Activated CD4-positive, alpha-beta T cell treated with anti-CD3 and anti-CD28 coated beads for 48 hours (primary cell): ENCODE measurements at places on chromosomes 5 and 9.

DNA sequence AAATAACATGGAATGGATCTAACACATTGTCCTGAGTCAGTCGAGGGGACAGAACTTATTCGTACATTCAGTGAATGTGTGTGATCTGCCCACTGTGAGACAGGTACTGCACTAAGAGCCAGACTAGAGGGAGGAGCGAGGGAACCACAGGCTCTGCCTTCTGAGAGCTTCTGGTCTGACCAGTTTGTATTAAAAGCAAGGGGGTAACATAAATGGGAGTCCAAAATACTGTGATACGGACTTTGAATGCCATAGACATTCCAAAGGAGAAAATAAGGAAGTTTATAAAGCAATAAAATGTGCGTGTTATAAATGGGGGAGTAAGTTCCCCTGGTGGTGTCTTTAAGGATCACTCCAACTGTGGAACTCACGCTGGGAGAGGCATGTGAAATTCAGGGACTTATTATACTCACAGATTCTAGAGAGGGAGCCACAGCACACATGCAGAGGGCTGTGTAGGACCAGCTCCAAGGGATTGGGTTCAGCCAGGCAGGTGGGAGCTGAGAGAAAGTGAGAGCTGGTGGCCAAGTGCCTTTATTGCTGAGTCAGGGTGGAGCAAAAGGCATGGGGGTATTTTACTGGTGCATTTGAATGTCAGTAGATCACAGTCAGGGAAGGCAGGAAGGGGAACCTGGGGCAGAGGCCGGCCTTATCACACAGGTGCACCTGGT is 186.5 kb upstream of the WWC1 start:
- no peak for DNase-seq

- no peak for DNase-seq
Measured at GRCh38 chr5:40603378-40603777, 76.3 kb upstream of the PTGER4 start.

- DNase-seq: no peak
Measured at GRCh38 chr5:133635051-133635450, 22.7 kb upstream of the FSTL4 start.

DNA sequence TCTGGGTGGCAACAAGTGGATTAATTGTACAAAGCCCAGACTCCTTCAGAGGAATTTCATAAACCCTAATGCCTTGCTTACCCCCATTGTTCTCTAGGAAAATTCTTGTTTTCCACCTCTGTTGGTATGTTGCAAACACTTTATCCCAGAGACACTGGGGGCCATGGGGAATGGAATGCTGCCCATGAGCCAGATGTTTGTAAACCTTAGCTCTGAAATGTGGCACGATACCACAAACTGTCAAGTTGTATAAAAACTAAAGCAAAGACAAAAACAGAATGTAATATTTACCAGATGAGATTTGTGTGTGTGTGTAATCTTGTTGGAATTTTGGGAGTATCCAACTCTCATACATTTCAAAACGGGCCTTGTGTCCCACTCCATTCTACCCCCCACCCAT is 465.0 kb downstream of the EBF1 start:
- no peak for DNase-seq

DNA sequence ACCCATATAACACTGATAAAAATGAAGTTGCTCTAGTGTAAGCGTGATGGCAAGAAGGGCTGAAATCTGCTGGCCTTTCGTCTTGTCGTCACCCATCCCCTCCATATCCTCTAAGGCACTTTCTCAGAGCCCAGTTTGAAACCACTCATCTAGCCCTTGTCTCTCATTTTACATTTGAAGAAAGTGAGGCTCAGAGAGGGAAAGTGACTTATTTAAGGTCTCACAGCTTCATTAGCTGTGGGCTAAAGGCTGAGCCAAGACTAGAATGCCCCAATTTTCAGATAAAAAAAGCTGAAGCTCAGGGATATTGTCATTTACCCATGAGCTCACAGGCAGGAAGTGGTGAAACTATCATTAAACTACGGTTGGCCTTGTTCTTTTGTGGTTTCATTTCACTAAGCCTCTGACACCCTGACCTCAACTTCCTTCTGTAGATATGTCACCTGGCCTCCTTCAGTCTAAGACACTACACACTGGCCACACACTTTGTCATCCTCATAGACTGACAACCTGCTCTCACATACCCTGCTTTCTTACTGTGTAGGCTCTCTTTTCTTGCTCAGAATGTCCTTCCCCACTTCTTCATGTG is 176.7 kb upstream of the DMAC1 start:
- peak; percentile 60 for DNase-seq

- DNase-seq: no peak
Measured at GRCh38 chr9:89059925-89060506, 68.7 kb downstream of the S1PR3 start.

DNA sequence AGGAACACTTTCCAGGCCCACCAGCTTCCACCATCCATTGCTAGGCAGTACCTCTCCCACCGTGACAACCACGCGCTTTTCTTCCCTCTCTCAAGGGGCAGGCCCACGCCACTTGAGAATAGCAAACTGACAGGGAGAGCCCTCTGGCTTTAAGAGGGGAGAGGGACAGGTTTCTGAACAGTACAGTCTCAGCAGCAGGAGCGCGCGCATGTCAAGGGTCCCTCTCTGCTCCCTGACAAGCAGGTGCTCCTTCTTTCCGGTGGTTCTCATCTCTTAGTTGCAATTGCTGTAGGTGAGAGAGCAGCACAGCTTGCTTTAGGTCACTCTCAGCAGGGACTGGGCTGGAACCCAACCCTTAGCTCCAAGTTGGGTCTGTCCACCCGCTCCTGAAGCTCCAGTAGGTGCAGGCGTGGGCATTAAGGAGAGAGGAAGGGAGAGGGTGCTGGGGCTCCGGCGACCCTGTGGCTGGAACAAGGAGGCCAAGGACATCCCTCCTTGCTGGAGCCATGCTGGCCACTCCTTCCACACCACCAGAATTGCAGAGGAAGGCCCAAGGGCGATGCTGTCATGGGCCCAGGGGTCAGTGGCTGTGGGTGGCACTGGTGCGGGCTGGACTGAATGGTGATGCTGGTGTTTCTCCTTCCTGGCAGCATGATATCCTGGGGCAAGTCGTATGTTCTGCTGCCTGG is 9.0 kb upstream of the PHF2 start:
- no peak for DNase-seq

GRCh38 chr5:158286827-158287226 is 427.9 kb upstream of the CLINT1 start:
- no peak for DNase-seq

- DNase-seq: peak; percentile 25
Measured at GRCh38 chr5:172939071-172939470, 20.2 kb upstream of the RPL26L1 start.

- DNase-seq: no peak
Measured at GRCh38 chr5:42721484-42721883, 35.1 kb upstream of the CCDC152 start.

- no peak for DNase-seq
Measured at GRCh38 chr5:142491270-142491669, 166.4 kb upstream of the SPRY4 start.

DNA sequence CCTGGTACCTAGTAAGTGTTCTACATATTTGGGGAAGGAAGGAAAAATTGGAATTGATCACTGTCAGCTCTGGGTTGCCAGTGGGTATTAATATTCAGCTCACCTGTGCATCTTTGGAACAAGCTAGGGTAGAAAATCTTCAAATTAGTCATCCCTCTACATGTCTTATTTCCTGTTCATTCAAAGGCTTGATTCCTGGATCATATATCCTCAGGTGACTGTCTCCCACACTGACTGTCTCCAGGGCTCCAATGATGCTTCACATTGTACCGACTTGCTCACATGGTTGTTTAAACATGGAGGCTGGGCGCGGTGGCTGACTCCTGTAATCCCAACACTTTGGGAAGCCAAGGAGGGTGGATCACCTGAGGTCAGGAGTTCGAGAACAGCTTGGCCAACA is 11.6 kb upstream of the SUSD1 start:
- no peak for DNase-seq

DNA sequence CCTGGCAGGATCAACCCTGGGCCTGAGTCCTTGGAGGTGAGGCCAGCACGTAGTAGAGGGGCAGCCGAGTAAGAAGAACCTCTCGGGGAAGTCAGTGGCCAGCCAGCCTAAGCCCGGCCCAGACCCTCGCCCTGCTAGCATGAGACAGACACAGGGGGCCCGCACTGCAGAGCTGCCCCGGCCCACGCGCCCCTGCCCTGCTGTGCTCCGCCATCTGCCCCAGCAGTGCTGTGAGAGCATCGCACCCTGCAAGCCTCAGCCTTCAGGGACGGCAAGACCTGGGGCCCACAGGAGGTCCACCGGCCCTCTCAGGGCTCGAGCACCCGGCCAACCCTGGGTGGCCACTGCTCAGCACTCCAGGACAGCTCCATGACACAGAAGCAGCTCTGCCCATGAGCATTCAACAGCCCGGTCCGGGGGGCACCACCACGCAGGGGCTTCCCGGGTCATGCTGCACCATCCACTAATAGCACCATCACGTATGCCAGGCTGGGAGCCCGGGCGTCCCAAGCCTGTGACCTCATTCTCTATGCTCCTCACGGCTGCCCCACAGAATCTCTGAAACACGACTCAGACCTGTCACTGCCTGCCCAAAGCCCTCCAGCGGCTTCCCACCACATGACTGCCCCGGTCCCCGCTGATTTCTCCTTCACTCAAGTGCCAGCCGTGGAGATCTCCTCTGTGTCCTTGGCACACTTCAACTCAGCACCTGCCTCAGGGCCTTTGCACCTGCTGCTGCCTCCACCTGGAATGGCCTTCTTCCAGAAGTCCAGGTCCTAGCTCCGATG is 38.1 kb downstream of the ADAMTS2 start:
- no peak for DNase-seq

GRCh38 chr5:110335361-110336066 is 391.0 kb downstream of the TMEM232 start:
- DNase-seq: no peak

- no peak for DNase-seq
Measured at GRCh38 chr5:162824360-162824759, 613.0 kb upstream of the CCNG1 start.

DNA sequence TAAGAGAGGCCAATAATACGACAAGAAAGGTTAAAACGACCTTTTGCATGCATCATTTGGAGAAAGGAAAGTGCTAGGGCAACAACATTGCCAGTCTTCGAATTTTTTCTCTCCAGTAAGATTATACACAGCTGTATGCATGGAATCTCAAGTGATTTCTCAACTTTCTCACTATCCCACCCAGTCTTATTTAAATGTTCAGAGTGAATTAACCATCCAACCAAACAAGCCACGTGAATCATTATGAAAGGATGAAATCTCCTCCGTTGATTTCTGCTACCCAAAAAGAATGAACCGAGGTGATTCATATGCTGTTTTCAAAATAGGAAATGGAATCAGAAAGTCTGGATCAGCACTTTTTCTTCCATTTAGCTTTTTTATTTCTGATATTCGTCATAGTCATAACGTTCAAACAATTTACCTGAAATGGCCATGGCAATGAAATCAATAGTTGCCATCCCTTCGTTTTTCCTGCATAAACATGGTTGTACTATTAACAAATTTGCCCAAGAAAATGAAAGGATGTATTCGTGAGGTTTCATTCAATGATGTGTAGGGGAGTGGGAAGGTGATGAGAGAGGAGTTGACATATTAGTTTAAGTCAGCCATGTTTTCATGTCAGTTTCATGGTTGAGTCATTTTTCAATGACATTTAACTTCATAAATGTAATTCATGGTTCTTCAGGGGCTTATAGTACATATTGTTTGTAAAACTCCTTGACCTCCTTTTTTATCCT is 170.9 kb upstream of the WWC1 start:
- DNase-seq: no peak

DNA sequence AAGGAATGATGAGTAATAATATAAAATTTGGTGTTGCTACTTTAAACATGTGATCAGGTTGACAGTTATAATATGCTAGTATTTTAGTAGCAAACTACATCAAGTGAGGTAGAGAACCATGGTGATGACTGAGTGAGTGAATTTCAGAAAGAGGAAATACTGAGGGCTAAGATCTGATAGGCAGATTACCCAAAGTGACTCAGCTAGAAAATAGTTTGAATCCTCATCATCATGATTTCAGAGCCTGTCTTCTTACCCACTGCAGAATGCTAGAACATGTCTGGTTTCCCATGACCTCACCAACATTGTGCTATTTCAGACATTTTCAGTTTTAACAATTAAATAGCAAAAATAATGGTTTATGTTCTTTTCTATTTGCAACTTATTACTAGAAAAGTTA is 602.1 kb downstream of the TAF11L14 start:
- no peak for DNase-seq

DNA sequence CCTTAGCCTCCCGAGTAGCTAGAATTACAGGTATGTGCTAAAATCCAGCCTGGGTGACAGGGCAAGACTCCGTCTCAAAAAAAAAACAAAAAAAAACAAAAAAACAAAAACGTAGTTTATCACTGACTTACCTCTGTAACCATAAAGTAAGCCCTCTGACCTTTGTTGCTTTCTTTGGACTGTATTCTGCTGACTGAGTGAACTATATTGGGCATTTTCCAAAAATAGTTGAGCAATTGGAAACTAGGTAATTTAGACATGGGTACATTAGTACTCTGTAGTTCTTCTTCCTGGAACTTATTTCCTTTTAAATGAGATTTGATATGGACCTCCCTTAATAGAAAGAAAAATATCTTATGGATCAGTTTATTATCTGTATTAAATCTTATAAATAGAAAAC is 66.6 kb downstream of the ANKHD1 start:
- DNase-seq: no peak

GRCh38 chr5:134430001-134430569 is 18.4 kb upstream of the CDKN2AIPNL start:
- no peak for DNase-seq

- DNase-seq: no peak
Measured at GRCh38 chr9:70924380-70924779, 197.0 kb downstream of the TRPM3 start.

DNA sequence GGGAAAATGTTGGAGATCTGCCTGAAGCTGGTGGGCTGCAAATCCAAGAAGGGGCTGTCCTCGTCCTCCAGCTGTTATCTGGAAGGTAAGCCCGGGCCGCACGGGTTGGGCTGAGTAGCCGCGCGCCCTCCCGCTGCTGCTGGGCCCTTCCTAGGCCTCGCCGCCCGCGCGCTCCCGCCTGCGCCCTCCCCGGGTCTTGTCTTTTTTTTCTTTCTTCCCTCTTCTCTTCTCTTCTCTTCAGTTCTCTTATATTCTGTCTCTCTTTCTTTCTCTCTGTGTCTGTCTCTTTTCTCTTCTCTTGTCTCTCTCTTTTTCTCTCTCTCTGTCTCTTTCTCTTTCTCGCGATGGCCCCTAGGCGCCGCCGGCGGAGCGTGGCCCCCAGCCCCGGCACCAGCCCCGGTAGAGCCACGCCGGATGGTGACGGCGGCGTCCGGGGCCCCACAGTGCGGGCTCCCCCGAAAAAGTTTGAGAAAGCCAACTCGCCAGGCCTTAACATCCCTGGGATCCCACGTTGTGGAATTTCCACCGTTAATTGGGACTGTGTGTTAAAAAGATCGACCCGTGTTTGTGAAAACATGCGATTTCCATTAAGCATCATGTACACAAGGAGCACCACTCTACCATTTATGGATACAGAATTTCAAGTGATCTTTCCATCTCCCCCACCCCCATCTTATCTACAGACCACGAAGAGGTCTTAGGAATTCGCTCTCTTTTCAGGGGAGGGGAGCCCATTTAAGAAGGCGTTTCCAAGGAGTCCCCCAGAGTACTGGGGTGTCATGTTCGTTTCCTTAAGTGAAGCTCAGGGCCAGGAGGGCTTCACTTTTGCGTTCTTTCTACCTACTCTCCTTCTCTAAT is 616 bp downstream of the ABL1 start:
- DNase-seq: peak; percentile 62
